Stimulated activated CD4-positive, alpha-beta T cell treated with anti-CD3 and anti-CD28 coated beads, Interleukin-1b, Interleukin-23, amount 100 ng/mL, for 1 hour (primary cell): ENCODE measurements at places on chromosomes 5 and 9.

- DNase-seq, result no peak
Observed at GRCh38 chr5:9302218-9302617, 243.7 kb downstream of the SEMA5A start.

DNA sequence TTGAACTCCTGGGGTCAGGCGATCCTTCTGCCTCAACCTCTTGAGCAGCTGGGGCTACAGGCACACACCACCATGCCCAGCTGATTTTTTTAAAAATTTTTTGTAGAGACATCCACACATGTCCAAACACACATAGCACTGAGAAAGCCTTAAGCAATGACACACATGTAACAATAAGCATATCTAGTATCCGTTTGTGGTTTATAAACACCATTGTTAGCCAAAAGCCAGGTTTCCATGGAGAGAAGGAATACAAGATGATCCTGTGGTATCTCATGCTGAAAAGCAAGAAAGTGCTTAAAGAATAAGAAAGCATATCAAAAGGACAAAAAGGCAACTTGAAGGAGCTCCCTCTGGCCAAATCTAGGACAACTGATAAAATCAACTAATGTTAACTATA, 29.7 kb upstream of the SLC1A3 start:
- DNase-seq, result no peak

GRCh38 chr9:92332577-92333281, 7.0 kb downstream of the CENPP start:
- DNase-seq, result no peak

GRCh38 chr5:58117542-58117941, 342.3 kb downstream of the PLK2 start:
- DNase-seq, result no peak

GRCh38 chr5:73296772-73297171, 123.8 kb downstream of the TMEM174 start:
- no peak for DNase-seq
